ENCODE measurements at places on chromosomes 1 and 21.
A peak's percentile ranks its signal among the peaks of the same experiment; 100 is the strongest.

DNA sequence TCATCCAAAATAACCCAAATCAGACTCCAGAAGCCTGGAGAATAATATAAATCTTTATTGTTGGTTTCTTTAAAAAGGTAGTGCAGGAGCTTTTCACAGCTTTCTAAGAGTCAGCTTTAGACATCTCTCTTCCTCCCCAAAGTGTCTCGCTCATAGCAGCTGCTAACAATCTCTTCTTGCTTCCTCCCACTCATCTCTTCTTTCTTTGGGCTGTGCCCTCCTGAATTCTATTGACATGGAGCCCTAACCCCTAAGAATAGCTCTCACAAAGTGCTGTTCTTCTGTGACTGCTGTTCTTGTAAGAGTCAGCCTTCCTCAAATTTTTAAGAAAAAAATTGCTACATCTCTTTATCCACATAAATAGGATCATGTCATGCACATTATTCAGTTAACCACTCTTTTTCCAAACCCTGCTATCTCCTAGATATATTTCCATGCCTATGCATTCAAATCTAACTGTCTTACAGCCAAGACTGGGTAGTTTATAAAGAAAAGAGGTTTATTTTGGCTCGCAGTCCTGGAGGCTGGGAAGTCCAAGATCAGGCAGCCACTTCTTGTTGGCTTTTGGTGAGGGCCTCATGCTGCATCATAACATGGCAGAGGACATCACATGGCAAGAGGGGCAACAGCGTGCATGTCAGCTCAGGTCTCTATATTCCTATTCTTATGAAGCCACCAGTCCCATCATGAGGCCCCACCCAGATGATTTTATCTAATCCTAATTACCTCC lies 301.0 kb upstream of the POU3F1 start:
- no peak for DNase-seq

GRCh38 chr1:33312413-33312749 lies 8.5 kb downstream of the A3GALT2 start:
- no peak for DNase-seq

DNA sequence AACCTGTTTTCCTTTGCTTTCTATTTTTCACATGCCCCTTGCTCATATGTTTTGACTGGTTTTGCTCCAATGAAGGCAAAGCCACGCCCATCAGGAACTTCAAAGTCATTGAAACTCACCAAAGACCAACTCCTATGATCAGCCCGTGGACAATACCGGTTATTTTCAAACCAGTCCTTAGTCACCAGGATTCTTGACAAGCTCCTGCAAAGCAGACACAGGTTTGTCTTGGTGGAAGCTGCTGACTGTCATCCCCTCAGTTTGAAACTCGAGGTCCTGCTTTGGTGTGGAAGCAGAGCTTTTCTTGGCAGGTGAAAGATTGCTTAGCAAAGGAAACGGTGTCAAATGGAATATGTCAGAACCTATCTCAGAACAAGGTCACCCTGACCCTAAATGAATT lies 384.7 kb upstream of the CXADR start:
- DNase-seq = no peak

DNA sequence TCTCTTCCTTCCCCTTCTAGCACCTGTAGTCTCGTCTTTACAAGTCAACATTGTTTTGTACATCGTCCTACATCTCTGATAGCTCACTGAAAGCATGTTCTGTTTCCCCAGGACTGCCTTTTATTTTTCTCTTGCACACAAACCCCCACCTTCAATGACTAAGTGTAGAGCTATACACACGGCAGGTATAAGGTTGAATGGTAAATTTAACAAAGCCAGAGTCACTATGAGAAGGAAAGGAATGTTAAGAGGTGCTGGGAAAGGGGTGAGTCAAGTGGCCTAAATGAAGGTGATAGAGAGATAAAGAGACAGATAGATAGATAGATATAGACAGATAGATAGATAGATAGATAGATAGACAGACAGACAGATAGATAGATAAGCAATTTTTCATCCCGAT lies 134.3 kb upstream of the ATP1B1 start:
- no peak for DNase-seq

- DNase-seq = peak; percentile 19
Measured at GRCh38 chr1:179121159-179121938, 39.5 kb downstream of the TOR3A start.

GRCh38 chr1:56773341-56774066 lies 45.7 kb downstream of the FYB2 start:
- DNase-seq = no peak

DNA sequence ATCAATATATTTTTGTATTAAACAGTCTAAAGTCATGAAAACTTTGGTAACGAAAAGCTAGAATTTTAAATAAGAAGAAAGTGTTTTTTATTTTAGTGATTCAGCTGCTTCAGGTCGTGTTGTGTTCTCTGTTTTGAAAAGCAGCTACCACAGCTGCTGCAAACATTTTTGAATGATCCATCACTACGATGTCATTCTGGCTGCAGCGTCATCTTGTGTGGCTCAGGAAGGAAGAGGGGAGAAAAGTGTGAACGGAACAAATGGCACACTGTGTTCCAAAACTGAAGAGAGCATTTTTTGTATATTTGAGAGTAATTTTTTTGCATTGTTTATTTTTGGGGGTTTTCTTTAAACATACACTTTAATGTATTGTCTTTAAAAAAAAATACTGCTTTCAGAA lies 323.0 kb upstream of the ADGRL2 start:
- DNase-seq = no peak

- DNase-seq = no peak
Measured at GRCh38 chr1:205798577-205798976, 14.4 kb downstream of the SLC41A1 start.

- no peak for DNase-seq
Measured at GRCh38 chr1:1782399-1783221, 4.3 kb upstream of the NADK start.

DNA sequence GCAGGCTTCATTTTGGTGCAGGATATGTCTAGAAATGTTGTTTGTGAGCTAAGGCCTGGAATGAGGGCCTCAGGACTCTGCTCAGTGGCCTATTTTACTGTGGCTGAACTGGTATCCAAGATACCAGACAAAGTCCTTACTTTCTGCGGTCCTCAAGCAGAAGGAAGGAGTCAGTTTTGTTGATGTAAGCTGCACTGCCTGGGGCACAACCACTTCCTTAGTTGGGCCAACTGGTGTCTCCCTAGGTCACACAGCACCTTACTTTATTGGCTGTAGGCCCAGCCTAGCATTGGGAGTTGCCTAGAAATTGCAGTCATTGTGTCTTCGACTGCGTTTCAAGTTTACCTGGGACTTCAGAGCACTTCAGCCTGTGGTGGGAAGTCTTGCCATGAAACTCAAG lies 1322.7 kb downstream of the AMY1C start:
- DNase-seq = no peak

GRCh38 chr1:225480825-225481434 lies 53.1 kb upstream of the LBR start:
- no peak for DNase-seq

GRCh38 chr1:211648336-211648735 lies 27.1 kb downstream of the NEK2 start:
- DNase-seq = no peak

DNA sequence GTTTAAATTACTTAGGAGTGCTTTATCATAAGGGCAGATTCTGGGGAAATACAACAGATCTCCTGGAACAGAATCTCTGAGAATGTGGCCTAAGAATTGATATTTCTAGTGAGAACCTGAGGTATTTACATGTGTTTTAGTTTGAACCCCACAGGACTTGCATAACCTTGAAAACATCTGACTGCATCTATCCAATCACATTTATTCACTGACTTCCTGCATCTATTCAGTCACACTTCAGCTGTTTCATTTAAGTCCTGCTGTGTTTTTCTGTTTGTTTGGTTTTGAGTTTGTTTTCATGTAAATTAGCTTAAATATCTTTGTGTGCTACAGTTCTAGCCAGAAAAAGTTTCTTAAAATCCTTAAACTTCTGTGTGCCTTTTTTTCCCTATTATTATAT lies 1260.7 kb downstream of the PLA2G4A start:
- no peak for DNase-seq

- no peak for DNase-seq
Measured at GRCh38 chr21:34536311-34536710, 24.3 kb upstream of the KCNE1 start.

DNA sequence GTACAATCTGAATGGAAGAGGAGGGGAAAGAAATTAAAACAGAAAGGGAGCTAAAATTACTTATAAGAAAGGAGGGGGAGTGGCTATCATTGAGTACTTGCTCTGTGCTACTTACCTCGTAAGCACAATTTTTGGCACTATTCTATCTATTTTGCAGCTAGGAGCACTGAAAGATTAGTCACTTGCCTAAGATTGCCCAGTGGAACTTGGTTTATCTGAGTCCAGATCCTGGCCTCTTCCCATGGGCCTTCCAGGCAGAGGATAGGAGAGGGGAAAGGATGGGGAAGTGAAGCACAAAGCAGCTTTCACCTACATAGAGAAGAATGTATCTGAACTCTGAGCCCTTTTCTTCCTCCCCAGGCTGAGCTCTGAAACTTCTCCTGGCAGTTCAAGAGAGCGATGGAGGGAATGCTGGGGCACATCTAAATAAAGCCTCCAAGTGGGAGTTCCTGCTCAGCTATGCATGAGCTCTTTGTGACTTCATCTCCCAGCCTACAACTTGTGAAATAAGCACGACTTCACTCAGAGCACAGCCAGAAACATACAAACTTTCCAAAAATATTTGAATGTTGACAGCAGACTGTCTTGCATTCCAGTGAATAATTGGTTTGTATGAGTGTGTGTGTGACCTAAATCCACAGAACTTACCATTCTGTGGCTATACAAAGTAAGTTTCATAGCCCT lies 29.4 kb downstream of the HMGB4 start:
- no peak for DNase-seq

DNA sequence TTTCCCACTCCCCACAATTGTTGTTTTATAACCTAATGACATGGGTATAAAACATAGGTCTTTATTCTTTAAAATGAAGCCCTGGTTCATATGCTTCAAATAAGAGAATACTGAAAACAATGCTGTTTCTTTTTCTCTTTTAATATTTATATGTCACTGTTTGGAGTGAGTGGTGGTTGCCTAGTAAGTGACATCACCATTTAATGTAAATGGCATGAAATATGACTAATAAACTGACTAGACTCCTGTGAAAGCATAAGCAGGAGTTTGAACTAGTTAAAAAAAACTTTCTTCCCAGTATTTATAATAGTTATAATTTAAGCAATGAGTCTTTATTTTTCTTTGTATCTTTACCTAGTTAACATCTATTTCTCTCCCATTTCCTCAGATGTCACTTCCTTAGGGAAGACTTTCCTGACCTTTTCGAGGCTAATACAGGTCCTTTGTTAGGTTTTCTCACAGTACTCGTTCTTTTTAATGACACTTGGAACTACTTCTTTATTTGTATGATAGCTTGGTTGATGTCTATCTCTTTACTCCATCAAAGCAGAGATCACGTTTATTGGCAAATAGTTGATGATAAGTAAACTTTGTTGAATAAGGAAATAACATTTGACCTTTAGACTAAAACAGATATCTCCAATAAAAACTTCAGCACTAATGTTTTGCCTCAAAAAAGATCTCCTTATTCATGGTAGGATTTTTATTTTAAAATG lies 105.4 kb upstream of the PDC start:
- DNase-seq = no peak

DNA sequence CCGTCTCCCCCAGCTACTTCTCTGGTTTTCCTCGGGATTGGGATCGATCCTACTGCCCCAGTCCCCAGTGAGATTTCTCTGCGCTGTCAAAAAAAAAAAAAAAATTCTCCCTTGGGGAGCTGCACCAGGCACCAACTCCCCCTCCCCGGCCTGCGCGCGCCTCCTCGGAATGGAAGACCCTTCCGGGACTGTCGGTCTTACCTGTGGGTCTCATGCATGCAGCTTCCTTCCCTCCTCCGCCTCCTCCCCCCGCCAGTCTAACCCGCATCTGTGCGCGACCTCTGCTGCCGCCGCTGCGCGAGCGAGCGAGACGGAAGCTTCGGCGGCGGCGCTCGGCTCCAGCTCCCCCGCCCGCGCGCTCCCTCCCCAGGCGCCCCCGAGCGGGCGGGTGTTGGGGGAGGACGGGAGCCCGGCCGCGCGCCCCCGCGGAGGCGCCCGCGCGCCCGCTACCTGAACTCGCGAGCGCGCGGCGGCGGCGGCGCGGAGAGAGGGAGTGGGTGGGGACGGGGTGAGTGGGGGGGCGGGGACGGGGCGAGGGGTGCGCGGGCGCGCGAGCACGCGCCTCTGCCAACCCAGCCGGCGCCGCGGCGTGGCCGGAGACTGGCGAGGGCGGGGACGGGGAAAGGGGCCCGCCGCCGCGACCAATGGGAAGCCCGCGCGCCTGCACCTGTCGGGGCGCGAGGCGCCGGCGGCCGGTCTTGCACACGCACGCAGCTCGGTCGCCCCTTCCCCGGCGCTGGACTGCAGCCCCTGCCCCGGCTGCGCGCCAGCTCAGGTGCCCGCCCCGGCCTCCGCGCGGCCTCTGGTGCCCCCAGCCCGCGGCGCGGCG lies at the start of gene SUSD4:
Gene SUSD4 (minus strand): TSS at position 321 of the 829 bp plus-strand sequence. CDS start 751 bp downstream, outside the sequence.
- peak; percentile 40 for DNase-seq

GRCh38 chr1:209585672-209586071 lies 2.2 kb downstream of the CAMK1G start:
- no peak for DNase-seq

DNA sequence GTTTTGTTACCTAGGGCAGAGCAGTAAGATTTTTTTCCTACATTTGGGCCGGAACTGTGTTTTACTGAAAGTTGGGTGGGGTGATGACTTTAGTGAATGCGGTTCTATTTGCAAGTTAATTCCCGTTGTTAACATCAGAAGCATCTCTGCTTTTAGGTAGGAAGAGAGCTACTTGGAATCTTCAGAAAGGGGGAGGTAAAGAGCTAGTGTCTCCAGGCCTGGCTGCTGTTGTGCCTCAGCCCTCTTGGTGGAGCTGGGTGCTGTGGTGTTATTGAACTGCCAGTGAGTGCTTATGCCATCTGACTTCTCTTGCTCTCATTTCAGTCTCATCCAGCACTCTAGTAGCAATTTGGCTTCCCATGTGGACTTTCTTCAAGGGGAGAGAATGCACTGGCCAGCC lies 3.4 kb downstream of the KDM4A start:
- DNase-seq = no peak

DNA sequence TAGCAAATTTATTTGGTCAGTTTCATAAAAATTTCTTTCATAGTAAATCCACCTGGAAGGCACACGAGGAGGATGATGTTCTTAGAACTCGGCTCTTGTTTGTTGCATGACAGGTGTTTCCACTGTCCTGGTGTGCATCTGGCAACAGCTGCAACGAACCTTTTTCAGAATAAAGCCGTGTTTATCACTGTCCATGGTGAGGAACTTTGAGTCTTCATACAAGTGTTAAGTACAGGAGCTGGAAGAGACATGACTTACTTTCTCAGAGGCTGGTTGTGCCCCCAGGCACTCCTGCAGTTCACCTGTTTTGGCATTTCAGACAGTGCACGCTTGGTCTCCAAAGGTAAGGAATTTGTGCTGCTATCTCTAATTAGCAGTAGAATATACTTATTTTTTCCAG lies 97.1 kb downstream of the ADAMTS1 start:
- no peak for DNase-seq

DNA sequence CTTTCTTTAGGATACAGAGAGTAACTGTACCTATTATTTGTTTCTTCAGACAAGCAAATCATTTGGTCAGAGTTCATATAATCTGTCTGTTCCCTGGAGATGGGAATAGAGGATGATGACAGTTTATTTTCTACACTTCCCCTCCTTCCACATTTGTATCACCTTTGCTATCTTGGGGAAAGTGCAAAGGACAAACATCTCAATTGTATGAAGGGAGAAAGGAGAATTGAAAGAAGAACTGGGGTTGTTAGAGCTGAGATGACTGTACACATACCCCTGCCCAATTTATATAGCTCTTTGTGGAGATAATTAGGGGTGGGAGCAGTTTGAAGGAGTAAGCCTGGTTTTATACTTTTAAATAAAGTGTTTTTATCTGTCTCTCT lies 14.0 kb downstream of the POLR3GL start:
- no peak for DNase-seq

- DNase-seq = no peak
Measured at GRCh38 chr1:217457016-217457415, 173.9 kb downstream of the GPATCH2 start.
